Activated B cell treated with CpG ODN at 0.5 μM for 24 hours (primary cell): ENCODE measurements at places on chromosomes 2 and 18. TPM values are rescaled to one million over a fixed set of nuclear protein-coding genes. Genes with fewer than 3 reads are reported as not detected.

- H3K36me3 ChIP-seq, result no peaks in the 10 kb centered on the region
Observed at GRCh38 chr18:6929370-6930102, 188.1 kb downstream of the LAMA1 start.

- H3K27ac ChIP-seq, result no peak overlapping the region
- H3K36me3 ChIP-seq, result no peaks in the 10 kb centered on the region
- H3K4me1 ChIP-seq, result no peaks in the 10 kb centered on the region
Observed at GRCh38 chr2:19861813-19862212, 40.0 kb downstream of the TTC32 start.

ZSCAN30 gene
- total RNA-seq, result 21.2 and 23.8 TPM in 2 replicates

DNA sequence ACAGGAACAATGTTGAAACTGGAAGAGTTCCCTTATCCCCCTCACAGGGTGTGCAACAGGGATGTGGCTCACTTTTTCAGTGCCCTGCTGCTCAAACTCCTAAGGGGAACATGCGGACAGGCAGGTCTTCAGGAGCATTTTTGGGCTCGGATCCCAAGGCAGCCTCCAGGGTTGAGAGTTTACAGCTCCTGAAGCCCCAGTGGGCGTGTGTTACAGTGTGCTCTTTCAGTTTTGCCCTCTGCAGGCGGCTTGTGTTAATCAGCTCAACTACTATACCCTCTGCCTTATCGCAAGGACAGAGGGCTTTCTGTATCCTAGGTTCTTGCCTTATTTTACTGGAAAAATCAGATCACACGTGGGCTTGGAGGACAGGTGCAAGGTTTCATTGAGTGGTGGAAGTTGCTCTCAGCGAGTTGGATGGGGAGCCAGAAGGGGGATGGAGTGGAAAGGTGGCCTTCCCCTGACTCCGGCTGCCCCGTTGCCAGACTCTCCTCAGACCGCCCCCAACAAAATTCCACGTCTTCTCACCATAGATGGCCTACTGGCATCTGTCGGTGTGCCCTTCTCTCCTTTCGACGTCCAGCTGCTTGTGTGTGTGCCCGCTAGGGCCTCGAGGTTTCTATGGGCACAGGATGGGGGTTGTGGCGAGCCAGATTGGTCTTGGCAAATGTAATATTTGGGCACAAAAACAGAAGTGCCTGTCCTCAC lies 541.9 kb downstream of the TMX3 start:
- no peak for DNase-seq
- H3K4me3 ChIP-seq, result no peak overlapping the region
- H3K27ac ChIP-seq, result no peak overlapping the region
- no peaks in the 10 kb centered on the region for H3K36me3 ChIP-seq
- H3K27me3 ChIP-seq, result no peaks in the 10 kb centered on the region

TCF23 gene
- 0.07 TPM in 1 of 2 replicates, not detected in the other for total RNA-seq

DNA sequence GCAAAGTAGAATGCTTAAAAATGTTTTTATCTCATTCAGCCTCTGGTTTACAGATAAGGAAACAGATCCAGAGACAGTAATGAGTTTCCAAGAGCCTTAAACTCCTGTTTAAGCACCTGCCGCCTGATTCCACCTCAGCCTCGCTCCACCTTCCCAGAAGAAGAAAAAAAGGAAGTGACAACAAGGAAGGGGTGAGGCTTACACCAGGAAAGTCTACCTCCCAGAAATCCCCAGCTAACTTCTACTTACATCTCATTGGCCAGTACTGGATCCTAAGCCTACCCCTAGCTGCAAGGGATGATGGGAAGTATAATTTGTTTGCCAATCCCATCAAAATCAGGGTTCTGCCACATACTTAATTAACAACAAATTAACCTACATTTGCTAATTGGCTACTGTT lies 15.3 kb upstream of the ARID5A start:
- no peak overlapping the region for H3K4me3 ChIP-seq
- H3K27me3 ChIP-seq, result peaks cover 3% of the 10 kb centered on the region
- H3K27ac ChIP-seq, result no peak overlapping the region
- peaks cover 5% of the 10 kb centered on the region for H3K4me1 ChIP-seq
- H3K36me3 ChIP-seq, result no peaks in the 10 kb centered on the region

GPC1 gene
- 1.1 and 1.9 TPM in 2 replicates for total RNA-seq

SF3B1 gene
- total RNA-seq, result 328 and 380 TPM in 2 replicates

- no peak for DNase-seq
- H3K36me3 ChIP-seq, result no peaks in the 10 kb centered on the region
- H3K4me1 ChIP-seq, result no peaks in the 10 kb centered on the region
- no peak overlapping the region for H3K4me3 ChIP-seq
Observed at GRCh38 chr18:2258954-2259353, 312.4 kb downstream of the METTL4 start.

- no peaks in the 10 kb centered on the region for H3K4me1 ChIP-seq
- H3K27ac ChIP-seq, result no peak overlapping the region
- H3K4me3 ChIP-seq, result no peak overlapping the region
- DNase-seq, result no peak
- H3K36me3 ChIP-seq, result no peaks in the 10 kb centered on the region
Observed at GRCh38 chr18:7084080-7085065, 33.2 kb downstream of the LAMA1 start.

GRCh38 chr2:181138816-181139215 lies 158.4 kb downstream of the UBE2E3 start:
- H3K27ac ChIP-seq, result no peak overlapping the region
- no peaks in the 10 kb centered on the region for H3K4me1 ChIP-seq
- no peak for DNase-seq
- no peak overlapping the region for H3K4me3 ChIP-seq
- no peaks in the 10 kb centered on the region for H3K27me3 ChIP-seq
- H3K36me3 ChIP-seq, result no peaks in the 10 kb centered on the region

CABLES1 gene
- 32.3 and 34.6 TPM in 2 replicates for total RNA-seq

DNA sequence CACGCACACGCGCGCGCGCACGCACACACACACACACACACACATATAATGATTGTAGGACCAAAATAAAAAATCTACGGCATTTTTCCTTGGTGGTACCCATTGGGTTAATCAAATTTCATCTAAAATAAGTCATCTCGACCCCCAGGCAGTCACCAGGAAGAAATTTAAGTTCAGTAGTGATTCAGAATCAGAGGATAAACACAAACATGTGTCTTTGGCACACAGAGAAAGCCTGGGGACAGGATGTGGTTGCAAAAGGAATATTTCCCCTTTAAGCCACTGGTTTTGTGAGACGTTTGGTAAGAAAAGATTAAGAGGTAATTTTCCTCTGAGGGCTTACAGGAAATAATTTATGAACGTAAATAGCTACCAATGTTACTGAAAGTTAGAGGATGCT lies 171.6 kb upstream of the PIEZO2 start:
- no peaks in the 10 kb centered on the region for H3K36me3 ChIP-seq
- peaks cover 3% of the 10 kb centered on the region for H3K27me3 ChIP-seq
- H3K27ac ChIP-seq, result no peak overlapping the region
- DNase-seq, result no peak
- no peaks in the 10 kb centered on the region for H3K4me1 ChIP-seq

IRS1 gene
- 3.2 and 3.6 TPM in 2 replicates for total RNA-seq

GRCh38 chr2:25090801-25091200 lies 48.9 kb downstream of the EFR3B start:
- no peaks in the 10 kb centered on the region for H3K27me3 ChIP-seq
- no peaks in the 10 kb centered on the region for H3K4me1 ChIP-seq
- no peaks in the 10 kb centered on the region for H3K36me3 ChIP-seq
- H3K4me3 ChIP-seq, result no peak overlapping the region
- no peak for DNase-seq

DNA sequence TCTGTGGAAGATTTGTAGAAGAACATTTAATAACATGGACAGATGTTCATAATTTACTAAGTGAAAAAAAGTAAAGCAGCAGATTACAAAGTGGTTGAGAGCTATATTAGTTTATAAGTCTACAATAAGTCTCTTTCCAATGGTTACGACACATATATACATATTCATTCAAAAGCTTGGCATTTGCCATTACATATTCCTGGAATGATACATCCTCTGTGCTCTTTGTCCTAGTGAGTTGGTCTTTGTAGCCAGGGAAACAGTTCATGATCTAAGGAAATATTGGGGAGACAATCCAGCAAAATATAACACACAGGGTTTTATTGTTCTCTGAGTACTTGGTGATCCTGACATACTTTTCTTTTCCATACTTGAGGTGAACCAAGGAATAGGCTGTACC lies 32.5 kb upstream of the SOS1 start:
- H3K36me3 ChIP-seq, result no peaks in the 10 kb centered on the region
- DNase-seq, result no peak
- peaks cover 3% of the 10 kb centered on the region for H3K4me1 ChIP-seq
- H3K27ac ChIP-seq, result no peak overlapping the region

- no peak for DNase-seq
- H3K27ac ChIP-seq, result no peak overlapping the region
- no peaks in the 10 kb centered on the region for H3K27me3 ChIP-seq
- no peaks in the 10 kb centered on the region for H3K36me3 ChIP-seq
Observed at GRCh38 chr2:195003881-195004471, 653.0 kb upstream of the SLC39A10 start.

DNA sequence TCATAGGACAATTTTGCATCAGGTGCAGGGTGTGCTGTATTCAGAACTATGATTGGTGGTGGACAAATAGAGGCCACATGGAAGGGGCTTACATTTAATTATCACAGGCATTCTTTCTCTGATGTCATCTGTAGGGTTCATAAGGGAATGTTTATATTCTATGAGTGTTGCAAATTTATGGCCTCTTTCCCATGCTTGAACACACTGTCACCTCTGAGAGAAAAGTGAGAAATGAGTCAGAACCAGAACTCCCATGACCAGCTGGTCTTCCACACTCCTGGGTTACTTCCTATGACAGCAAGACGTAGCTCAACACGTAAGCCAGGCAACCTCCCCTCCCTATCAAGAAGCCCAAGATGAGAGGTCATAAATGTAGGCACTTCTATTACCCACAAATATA lies 310.8 kb downstream of the PIEZO2 start:
- H3K36me3 ChIP-seq, result no peaks in the 10 kb centered on the region
- DNase-seq, result no peak
- peaks cover 2% of the 10 kb centered on the region for H3K27me3 ChIP-seq

DNA sequence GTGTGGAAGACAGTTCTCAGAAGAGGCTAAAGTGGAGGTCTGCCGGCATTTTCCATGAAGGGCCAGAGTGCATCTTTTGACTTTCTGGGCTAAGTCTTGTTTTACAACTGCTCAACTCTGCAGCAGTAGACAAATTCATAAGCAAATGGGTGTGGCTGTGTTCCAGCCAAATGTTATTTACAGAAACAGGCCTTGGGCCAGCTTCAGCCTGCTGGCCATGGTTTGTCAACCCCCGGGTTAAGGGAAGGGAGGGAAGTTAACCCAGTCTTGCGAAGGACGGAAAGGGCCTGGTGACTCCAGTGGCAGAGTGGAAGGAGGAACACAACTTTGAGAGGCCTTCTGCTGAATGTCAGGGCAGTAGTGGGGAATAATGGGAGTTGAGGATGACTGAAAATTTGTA lies 34.3 kb upstream of the NCKAP5 start:
- no peaks in the 10 kb centered on the region for H3K36me3 ChIP-seq
- DNase-seq, result no peak
- H3K27me3 ChIP-seq, result no peaks in the 10 kb centered on the region
- no peak overlapping the region for H3K4me3 ChIP-seq
- no peak overlapping the region for H3K27ac ChIP-seq
- H3K4me1 ChIP-seq, result no peaks in the 10 kb centered on the region

CCDC74B gene
- total RNA-seq, result 0.24 and 0.93 TPM in 2 replicates
